ENCODE measurements at places on chromosomes 6 and 20.
A peak's percentile ranks its signal among the peaks of the same experiment; 100 is the strongest.

GRCh38 chr6:84687431-84687830, 77.0 kb downstream of the TBX18 start:
- peak; percentile 29 for DNase-seq

GRCh38 chr6:90177544-90178383, 118.9 kb downstream of the BACH2 start:
- DNase-seq, result no peak

- DNase-seq, result no peak
Measured at GRCh38 chr6:151095538-151096254, 144.1 kb upstream of the AKAP12 start.

DNA sequence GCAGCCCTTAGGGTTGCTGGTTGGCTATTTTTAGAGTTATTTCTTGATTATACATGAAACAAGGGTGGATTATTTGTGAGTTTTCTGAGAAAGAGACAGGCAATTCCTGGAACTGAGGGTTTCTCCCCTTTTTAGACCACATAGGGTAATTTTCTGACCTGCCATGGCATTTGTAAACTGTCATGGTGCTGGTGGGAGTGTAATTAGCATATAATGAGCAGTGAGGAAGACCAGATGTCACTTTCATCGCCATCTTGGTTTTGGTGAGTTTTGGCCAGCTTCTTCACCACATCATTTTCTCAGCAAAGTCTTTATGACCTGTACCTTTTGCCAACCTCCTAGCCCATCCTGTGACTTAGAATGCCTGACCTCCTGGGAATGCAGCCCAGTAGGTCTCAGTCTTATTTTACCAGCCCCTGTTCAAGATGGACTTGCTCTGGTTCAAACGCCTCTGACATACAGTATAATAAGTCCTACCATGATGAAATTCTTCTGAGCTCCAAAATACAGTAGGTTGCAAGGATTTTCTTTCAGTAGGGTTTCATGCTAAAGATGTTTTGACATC, 117.1 kb downstream of the ISM1 start:
- no peak for DNase-seq

DNA sequence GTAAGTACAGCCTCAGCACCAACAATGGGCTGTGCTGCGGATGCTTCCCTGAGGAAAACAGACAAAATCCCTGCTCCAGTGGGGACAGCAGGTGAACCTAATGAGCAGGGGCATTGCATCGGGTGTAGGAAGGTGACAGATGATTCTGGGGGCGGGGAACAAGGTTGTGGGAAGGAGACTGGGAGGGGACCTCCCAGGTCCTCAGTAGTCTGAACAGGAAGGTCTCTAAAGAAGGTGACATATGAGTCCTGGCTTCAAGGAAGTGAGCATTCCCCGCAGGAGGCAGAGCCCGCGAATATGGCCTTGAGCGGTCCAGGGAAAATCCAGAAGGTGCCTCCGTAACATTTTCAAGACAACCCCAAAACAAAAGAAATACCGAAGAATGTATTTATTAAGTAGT, 19.4 kb downstream of the ULBP1 start:
- DNase-seq, result no peak

DNA sequence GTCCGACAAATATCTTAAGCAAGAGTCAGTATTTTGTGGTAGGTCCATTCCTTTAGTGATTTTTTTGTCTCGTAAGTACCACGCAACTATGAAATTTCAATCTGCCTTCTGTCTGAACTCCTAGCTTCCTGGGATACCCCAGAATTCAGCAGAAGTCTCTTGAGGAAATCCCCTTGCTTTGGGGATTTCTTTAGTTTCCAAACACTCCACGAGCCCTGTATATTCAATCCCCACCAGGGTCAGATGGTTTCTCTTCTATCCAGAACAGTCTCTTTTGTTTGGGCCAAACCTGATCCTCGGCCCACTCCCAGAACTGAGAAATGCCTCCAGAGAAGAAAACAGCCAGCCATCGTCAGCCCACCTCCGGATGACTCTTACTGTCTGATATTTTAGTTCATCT, 113.0 kb downstream of the CHD6 start:
- no peak for DNase-seq

GRCh38 chr20:19397666-19398065, 185.2 kb downstream of the SLC24A3 start:
- no peak for DNase-seq

DNA sequence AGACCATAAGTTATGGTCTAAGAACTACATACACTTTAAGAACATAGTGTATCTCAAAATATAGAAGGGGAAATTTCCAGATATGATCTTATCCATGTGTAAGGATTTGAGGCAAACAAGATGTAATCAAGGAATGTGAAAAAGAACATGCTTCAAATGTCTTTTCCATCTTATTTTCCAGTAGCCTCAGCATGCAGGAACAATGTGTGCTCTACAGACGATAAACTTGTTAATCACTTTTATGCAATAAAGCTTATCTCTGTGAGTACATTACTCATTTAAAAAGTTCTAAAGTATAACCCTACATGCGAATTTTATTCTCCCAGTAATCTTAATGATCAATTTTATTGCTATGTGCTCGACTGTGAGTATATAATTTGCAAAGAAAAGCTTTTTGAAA, 185.2 kb downstream of the ALDH8A1 start:
- DNase-seq, result no peak

DNA sequence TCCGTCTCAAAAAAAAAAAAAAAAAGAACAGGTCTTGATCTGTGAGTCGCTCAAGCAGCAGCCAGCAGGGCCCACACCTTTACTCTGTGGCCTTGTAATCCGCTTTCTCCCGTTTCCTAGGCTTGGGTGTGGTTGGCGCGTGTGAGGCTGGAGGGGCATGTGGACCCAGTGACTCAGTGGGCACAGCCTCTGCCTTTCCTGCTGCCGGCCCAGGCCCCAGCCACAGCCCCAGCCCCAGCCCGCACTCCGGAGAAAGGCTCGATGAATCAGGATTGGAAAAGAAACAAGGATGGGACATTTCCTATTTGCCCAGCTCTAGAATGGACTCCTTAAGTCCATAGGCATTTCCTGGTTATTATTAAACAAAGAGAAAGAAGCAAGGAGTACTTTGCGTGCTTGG, 4.3 kb downstream of the BHLHE23 start:
- DNase-seq, result no peak

DNA sequence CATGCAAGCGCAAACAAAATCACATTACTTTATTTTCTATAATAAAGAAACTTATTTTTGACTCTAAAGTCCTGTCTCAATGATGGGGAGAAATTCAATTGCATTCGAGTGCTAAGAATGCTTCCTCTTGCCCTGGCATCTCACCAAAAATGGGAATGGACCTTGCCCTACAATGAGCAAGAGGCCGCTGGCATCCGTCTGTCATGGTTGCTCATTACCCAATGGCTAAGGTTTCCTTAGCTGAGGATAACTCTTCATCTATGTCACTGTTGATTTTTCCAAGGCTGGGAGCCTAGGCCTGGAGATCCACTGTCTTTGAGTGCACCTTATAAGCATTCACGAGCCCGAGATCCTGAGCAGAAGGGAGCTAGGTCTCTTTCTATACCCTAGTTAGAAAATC, 471.3 kb upstream of the NRSN1 start:
- no peak for DNase-seq

DNA sequence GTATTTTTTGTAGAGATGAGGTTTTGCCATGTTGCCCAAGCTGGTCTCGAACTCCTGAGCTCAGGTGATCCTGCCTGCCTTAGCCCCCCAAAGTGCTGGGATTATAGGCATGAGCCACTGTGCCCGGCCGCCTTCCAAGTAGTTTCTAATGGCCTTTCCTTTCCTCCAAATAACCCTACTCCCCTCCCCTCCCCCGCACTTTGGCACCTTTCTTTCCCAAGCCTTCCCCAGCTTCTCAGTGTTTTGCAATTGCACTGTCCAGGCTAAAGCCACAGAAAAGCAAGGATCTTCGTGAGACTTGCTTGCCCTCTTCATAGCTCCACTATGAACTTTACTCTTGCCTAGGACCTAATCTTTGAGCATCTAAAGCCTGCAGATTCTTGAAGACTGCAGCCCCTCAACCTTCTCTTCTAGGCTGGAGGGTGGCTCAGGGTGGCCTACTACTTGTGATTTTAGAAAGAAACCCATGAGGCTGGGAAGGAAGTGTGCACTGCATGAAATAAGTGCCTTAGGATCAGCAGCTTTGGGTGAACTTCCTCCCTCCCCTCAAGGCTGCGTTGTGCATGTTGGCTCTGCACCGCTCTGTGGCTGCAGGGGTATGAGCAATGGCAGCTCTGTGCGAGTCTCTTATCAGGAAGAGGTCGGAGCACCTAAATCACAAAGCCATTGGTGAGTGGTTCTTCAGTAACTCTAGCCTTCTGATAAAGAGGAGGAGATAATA, 152.4 kb upstream of the SNX9 start:
- no peak for DNase-seq

GRCh38 chr6:42123379-42124103, 18.9 kb downstream of the C6orf132 start:
- no peak for DNase-seq

GRCh38 chr6:39995633-39996032, 61.4 kb upstream of the MOCS1 start:
- no peak for DNase-seq

- no peak for DNase-seq
Measured at GRCh38 chr6:44475417-44475778, 87.9 kb downstream of the CDC5L start.

- no peak for DNase-seq
Measured at GRCh38 chr6:81847866-81848265, 95.4 kb upstream of the TENT5A start.

GRCh38 chr6:161168281-161168891, 105.5 kb downstream of the AGPAT4 start:
- DNase-seq, result no peak

- DNase-seq, result peak; percentile 15
Measured at GRCh38 chr20:3803854-3804253, 7.7 kb downstream of the CDC25B start.

GRCh38 chr6:108744996-108745395, 103.2 kb upstream of the ARMC2 start:
- DNase-seq, result no peak

- DNase-seq, result no peak
Measured at GRCh38 chr6:74658391-74658790, 547.5 kb downstream of the COL12A1 start.

DNA sequence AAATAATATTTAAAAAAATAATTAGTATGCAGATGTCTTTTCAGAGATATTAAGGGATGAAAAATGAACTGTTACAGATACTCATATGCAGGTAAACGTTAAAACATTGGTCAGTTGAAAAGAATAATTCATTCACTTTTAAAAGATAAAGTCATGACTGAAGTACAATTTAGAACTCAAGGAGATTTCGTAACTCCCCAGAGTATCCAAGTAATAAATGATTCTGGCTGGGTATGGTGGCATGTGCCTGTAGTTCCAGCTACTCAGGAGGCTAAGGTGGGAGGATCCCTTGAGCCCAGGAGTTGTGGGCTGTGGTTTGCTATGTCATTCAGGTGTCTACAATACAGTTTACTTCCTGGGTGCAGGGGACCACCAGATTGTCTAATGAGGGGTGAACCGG, 122.3 kb upstream of the TMEM181 start:
- DNase-seq, result no peak

DNA sequence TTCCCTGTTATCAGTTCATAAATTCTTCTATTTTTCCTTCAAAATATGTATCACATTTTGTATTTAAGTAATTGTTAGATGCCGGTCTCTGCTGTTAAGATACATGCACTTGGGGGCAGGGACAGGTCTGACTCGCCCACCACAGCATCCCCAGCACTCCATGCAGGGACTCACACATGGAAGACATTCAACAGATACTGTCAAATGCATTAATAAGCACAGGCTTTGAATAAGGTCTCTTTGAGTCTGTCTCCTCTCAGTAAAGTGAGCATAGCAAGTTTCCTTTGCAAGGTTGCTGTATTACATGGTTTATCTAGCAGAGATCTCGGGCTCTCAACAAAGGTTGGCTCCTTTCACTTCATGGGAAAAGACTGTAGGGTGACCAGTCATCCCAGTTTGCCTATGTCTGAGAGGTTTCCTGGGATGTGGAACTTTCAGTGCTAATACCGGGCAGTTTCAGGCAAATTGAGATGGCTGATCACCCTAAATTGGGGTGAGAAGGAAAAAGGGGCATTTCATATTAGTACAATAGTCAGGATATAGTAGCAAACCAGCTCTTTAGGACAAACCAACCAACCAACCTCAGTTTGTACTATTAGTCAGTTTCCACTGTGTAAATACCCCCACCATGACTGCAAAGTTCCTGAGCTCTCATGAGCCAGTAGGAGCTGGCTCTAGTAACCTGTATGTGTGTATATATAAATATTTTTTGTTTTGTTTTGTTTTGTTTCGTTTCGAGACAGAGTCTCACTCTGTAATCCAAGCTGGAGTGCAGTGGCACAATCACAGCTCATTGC, 15.0 kb downstream of the JPH2 start:
- DNase-seq, result no peak

GRCh38 chr6:16727996-16728395, 33.3 kb downstream of the ATXN1 start:
- DNase-seq, result no peak

- no peak for DNase-seq
Measured at GRCh38 chr6:112216662-112217551, 37.5 kb downstream of the LAMA4 start.

DNA sequence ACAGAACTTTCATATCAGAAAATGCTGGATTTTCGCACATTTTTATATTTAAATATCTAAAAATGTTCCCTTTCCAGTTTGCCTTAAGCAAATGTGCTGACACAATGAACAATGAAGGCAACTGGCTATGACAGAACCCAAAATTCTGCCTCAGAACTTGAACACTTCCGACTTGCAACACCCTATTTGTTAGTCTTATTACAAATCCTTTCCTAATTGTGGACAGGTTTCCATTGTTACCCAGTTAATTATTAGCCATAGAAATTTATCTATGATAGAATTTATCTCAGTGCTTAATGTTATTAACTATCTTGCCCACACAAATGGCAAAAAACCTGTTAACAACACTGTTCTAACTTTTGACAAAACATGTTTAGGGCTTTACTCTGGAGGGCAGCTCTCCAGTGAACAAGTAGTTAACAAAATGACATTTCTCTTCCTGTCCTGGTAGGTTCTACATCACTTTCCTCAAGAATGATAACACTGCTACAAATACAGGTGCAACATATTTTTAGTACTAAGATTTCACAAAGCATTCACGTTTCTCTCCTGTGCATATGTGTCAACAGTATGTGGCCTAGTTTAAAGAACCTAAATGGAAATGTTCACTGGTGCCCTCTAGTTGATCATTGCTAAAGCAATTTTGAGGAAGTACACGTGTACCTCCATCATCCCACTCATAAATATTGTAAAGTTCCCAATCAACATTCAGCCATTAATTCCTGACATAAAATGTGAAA, 58.4 kb downstream of the HIVEP2 start:
- DNase-seq, result no peak
